ENCODE measurements at places on chromosomes 7 and 10. TPM values are rescaled to one million over a fixed set of nuclear protein-coding genes. Genes with fewer than 3 reads are reported as not detected.

DNA sequence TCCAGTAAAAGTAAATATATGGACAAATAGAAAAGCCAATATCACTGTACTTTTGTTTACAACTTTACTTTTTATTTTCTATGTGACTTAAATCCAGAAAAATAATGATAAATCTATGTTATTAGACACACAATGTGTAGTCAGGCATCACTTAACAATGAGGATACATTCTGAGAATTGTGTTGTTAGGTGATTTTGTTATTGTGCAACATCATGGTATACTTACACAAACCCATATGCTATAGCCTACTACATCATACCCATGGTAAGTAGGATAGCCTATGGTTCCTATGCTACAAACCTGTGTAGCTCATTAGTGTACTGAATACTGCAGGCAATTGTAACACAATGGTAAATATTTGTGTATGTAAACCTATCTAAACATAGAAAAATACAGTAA, 781.7 kb upstream of the GHITM start:
- H3K27me3 ChIP-seq: no peaks in the 10 kb centered on the region
- no peak overlapping the region for H3K4me3 ChIP-seq
- peaks cover 6% of the 10 kb centered on the region for H3K36me3 ChIP-seq
- no peak overlapping the region for H3K27ac ChIP-seq
- DNase-seq: no peak
- H3K4me1 ChIP-seq: no peaks in the 10 kb centered on the region

The TRIM4 gene
- total RNA-seq: 11.5 TPM

DNA sequence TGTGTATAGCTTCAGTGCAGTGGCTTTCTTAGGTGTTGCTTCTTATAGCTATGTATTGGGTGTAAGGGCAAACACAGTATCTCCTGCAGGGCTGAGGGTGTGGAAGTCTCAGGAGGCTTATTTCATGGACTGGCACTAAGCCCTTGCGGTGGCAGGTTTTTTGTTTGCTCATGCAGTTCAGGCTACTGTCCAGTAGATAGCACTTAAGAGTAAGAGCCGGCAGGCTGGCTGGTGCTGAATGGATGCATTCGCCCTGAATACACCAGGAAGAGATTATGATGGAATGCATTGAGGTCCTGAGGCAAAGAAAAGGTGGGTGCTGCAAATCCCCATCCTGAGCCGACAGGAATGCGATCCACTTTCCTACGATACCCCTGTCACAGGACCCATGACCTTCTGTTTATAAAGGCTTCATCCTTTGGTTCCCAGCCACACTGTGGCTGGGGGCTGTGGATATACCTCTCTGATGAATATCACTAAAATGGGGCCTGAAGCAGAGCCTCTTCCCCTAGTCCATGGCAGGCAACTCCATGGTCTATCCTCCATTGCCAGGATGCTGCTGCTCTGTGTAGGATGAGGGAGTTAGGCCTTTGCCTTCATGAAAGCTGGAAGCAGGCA, 44.9 kb downstream of the ANXA8 start:
- H3K4me3 ChIP-seq: no peak overlapping the region
- no peak overlapping the region for H3K27ac ChIP-seq
- peaks cover 8% of the 10 kb centered on the region for H3K36me3 ChIP-seq
- DNase-seq: peak; percentile 59
- no peaks in the 10 kb centered on the region for H3K4me1 ChIP-seq

- H3K4me1 ChIP-seq: peaks cover 65% of the 10 kb centered on the region
- H3K36me3 ChIP-seq: peaks cover 31% of the 10 kb centered on the region
- no peak overlapping the region for H3K4me3 ChIP-seq
- H3K27me3 ChIP-seq: no peaks in the 10 kb centered on the region
Measured at GRCh38 chr7:111982804-111983203, 223.4 kb downstream of the DOCK4 start.

The INPP5A gene
- 40.6 TPM for total RNA-seq

The TUBAL3 gene
- not detected for total RNA-seq

The CASTOR2 gene
- 10.3 TPM for total RNA-seq

All from chondrocyte (in vitro differentiated cells).